Lung microvascular endothelial cell (primary cell): ENCODE measurements at places on chromosomes 16 and 17.

GRCh38 chr16:381789-382717 lies at the start of gene PGAP6:
PGAP6 (minus strand) TSS chr16:381978; CDS start chr16:381821, 157 bp downstream.
- peak; percentile 54 for DNase-seq

DNA sequence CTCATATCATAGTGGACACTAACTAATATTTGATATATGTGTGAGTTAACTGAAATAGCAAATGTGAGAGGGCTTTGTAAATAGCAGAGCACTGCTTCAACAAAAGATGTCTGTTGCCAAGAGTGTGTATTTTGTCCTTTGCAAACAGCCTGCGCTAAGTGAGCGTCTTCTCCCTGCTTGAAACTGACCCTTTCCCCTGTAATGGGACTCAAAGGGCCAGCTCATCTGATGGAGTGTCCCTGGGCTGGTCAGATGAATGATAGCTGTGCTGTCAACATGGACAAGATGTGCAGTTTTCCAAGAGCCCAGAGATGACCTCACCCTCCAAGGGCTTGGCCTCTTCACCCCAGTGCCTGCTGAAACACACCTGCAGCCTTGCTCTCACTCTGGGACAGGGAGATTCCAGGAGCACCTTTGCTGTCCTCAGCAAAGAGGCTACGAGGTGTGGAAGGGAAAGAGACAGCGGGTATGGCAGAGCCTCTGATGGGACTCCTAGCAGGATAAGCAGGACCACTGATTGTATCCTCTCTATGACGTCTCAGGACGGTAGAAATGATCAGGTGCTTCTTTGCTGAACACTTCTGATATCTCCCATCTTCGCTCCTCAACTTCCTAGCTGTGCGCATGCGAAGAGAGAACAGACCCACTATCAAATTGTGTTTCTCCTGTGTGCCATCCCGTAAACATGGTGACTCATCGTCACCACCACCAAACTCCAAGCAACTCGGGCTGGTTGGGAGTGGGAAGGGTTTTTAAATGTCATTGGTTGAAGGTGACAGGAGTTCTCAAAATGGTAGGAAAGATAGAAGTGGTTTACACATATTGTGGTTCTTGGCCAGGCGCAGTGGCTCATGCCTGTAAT lies 35.8 kb upstream of the TBX2 start:
- no peak for DNase-seq

DNA sequence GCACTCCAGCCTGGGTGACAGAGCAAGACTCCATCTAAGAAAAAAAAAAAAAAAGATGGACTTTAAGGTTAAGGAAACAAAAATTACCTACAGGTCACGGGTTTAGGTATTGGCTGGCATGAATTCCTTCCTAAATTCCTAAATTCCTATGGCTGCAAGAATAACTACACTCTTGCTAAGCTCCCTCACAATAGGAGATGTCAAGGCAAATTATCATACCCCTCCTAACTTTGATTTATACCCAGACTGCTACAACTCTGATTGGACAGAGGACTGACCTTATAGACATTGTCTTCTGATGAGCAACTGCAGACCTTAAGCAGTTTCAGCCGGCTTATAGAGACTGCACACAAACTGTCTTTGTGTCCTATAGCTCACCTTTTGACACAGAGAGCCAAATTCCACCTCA lies 25.1 kb upstream of the TMC7 start:
- no peak for DNase-seq

DNA sequence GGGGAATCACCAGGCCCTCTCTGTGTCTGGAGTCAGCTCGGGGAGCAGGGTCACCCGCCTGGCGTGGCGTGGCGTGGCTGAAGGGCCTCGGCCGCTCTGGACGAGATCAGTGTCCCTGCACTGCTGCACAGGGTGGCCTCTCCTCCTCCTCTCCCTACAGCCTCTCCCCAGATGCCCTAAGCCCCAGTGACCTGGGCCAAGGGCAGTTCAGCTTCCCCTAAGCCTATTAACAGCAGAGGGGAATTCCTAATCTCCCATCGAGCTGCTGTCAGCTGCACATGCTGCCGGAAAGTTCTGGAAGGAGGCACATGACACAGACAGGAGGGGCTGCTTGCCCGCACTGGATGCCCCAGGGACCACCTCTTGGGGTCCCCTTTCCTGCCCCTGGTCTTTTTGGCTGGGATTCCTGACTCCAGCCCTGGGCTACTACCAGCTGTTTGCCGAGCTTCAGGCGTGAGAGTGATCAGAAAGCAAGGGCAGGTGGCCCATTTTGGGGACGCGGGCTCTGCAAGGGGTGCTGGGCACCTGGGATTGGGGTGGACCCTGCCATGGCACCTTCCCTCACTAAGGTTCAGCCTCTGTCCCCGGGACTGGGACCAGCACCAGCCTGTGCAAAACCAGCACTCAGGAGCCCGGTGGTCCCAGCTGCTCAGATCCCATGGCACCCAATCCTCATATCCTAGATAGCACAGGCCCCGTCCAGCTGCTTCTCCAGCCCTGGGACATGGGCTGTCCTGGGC lies 794 bp downstream of the PDE6G start:
- no peak for DNase-seq

- peak; percentile 78 for DNase-seq
Observed at GRCh38 chr16:1105888-1106620, 10.0 kb upstream of the C1QTNF8 start.

DNA sequence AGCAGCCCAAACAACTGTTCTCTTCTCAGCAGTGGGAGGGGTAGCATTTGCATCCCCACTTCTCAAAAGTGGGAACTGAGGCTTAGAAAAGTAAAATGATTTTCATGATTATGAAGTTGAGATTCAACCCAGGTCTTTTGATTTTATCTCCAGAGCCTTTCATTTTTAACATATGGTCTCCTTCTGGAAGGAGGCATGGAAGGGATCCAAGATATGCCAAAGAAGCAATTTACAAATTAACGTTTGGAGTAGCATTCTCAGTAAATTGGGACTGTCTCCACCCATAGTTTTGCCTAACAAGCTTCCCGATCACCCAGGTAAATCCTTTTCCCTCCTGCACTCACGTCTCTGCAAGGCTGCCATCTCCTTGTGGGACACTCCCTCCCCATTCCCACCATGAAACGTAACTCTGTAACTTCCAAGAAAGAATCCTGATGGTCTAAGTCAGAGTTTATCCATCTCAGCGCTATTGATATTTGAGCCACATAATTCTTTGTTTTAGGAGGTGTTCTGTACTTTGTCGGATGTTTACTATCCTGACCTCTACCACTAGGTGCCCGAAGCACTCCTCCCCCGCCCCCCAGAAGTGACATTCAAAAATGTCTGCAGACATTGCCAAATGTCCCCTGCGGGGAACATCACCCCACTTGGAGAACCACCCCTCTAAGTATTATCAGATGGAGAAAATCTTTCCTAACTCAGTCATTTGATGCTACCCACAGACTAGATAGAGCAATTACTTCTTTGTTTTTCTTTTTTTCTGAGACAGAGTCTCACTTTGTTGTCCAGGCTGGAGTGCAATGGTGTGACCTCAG lies 32.9 kb upstream of the NFAT5 start:
- DNase-seq, result no peak

GRCh38 chr17:69499318-69499717 lies 84.8 kb downstream of the MAP2K6 start:
- DNase-seq, result no peak

DNA sequence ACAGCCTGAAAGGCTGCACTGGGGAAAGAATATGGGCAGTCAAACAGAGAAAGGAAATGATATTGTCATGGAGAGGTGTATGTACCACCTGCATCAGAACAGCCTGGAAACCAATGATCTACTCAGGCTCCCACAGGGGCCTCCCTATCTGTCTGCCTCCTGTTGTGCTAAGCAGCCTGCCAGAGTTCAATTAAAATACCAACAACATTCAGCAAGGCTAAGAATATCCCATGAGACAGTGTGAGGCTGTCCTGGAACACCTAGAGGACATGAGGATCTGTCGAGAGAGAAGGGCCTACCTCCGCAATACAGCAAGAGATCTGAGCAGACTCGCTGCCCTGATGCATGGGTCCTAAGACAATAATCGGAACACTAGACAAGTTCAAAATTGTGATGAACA lies 8.4 kb downstream of the FXR2 start:
- DNase-seq, result no peak

DNA sequence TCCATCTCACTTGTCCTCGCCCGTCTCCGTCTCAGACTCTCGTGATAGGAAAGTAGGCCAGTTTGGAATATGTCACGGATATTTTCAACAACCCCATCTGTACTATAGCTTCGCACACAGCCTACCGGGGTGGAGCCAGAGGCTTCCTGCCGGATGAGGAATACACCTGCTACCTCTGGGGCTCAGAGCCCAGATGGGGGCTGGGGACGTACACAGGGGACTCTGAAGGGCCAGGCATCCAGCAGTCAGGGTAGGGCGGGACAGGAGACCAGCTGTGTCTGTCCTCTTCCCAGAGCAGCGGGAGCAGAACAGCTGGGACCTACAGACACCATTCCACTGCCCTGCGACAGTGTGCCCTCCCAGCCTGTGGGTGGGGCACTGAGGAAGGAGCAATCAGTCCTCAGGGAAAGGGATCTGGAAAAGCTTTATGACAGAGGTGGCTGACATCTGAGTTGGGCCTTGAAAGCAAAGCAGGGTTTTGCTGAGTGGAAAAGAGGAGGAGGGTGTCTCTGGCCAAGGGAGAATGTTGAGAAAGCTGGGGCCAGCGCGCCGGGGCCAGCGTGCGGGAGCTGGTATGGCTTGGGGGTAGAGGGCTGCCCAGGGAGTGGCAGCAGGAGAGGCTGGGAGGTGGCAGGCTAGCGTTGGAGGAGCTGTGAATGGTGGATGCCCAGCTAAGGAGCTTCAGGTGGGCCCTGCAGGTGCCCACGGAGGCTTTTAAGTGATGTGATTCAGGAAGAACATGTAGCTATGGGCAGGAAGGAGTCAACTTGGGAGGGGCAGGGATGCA lies 11.5 kb upstream of the SRCIN1 start:
- DNase-seq, result no peak

DNA sequence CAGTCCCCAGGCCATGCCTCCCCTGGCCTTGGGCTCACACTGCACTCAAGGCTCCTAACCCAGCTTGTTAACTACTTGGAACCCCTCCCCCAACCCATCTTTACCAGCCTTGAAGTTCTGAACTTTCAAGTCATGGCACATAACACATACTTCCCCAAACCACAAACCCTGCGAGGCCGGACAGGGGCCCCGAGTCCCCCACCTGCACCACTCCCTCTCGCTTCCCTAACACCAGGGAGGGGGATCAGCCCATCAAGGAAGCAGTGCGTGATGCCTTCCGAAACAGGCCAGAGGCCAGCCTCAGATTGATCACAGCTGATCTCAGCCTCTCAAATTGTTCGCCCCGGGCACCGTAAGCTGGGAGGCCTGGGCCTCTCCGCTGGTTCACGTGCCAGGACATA lies 3.0 kb upstream of the NLRC3 start:
- DNase-seq, result no peak

DNA sequence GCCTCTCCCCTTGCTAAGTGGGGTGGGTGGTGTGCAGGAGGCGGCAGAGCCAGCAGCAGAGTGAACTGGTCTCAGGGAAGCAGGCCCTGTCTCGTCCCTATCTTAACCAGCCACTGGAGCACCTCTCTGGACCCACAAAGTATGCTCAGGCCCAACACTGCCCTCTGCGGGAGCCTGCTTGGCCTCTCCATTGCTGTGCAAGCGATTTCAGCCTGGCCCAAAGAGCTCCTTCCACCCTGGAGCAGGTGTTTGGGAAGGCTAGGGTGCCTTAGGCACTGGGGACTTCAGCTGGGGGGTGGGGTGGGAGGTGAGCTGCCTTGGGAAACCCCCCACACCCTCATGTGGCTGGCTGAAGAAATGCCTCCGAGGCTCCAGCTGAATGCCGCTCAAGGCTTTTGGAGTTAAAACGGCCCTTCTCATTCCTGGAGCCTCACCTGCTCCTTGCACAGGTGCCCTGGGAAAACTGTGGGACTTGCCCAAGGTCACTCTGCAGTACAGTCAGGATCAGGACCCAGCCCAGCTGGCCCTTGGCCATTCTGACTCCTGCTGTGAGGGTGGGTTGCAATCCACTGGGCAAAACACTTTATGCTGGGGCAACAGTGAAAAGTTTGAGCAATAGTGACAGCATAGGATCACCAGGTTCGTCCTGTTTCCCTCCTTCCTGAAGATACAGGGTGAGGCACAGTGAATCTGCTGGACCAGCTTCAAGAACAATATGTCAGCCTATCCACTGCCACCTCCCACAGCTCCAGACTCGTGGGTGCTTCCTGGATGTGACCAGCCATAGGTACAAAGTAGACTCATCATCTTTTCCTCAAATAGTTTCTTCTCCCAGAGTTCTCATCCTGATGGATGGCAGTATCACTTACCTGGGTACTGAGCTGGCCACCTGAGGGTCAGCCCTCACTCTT lies 5.9 kb upstream of the UBE2O start:
- peak; percentile 72 for DNase-seq

- DNase-seq, result peak; percentile 11
Observed at GRCh38 chr17:35372846-35373533, 431 bp downstream of the SLFN11 start.

DNA sequence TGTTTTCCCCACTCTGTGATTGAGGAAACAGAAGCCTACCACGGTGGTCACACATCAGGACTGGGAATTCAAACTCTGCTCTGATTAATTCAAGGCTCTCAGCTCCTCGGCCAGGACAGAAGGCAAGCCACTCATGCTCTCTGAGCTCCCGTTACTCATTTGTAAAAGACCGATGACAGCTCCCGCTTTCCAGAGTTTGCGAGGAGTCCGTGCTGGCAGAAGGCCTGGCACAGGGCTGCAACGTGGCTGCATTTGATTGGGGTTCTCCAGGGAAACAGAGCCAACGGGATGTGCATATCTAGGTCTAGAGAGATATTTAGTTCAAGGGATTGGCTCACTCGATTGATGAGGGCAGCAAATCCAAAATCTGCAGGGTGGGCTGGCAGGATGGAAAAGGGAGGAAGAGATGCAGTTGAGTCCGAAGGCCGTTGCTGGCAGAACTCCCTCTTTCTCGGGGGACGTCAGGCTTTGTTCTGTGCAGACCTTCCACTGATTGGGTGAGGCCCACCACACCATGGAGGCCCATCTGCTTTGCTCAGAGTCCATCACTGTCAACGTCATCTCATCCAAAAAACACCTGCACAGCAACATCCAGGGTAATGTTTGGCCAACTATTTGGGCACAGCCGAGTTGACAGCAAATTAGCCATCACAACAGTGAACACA lies 215.5 kb upstream of the RPL38 start:
- DNase-seq, result no peak

DNA sequence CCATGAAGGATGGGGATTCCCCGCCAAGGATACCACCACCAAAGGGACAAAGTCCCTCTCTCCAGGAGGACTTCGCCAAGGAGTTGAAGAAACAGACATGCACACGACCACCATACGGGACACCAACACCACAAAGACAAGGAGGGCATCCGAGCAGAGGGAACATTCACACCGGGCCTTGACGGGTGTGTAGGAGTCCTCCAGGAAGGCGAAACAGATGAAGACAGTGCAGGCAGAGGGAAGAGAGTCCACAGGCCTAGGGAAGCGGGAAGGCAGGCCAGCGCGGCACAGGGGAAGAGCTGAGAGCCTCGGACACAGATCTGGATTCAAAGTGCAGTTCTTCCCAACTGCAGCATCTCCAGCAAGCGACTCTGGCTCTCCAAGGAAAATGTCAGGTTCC lies 10.8 kb downstream of the COTL1 start:
- DNase-seq, result no peak

GRCh38 chr16:31229501-31229900 lies 12.6 kb upstream of the PYDC1 start:
- DNase-seq, result peak; percentile 37

GRCh38 chr17:6660805-6661463 lies 9.4 kb downstream of the C17orf100 start:
- no peak for DNase-seq

GRCh38 chr17:4858068-4858881 lies 25.1 kb downstream of the MINK1 start:
- peak; percentile 83 for DNase-seq

- peak; percentile 5 for DNase-seq
Observed at GRCh38 chr17:21548236-21548635, 144.1 kb upstream of the KCNJ18 start.
